ENCODE measurements at places on chromosomes 1 and 21. TPM values are rescaled to one million over a fixed set of nuclear protein-coding genes. Genes with fewer than 3 reads are reported as not detected.
A peak's percentile ranks its signal among the peaks of the same experiment; 100 is the strongest.

HS2ST1 gene
- total RNA-seq = 12.0 TPM

RAP1A gene
- total RNA-seq = 102 TPM

TOR1AIP1 gene
- 43.4 TPM for total RNA-seq

DNA sequence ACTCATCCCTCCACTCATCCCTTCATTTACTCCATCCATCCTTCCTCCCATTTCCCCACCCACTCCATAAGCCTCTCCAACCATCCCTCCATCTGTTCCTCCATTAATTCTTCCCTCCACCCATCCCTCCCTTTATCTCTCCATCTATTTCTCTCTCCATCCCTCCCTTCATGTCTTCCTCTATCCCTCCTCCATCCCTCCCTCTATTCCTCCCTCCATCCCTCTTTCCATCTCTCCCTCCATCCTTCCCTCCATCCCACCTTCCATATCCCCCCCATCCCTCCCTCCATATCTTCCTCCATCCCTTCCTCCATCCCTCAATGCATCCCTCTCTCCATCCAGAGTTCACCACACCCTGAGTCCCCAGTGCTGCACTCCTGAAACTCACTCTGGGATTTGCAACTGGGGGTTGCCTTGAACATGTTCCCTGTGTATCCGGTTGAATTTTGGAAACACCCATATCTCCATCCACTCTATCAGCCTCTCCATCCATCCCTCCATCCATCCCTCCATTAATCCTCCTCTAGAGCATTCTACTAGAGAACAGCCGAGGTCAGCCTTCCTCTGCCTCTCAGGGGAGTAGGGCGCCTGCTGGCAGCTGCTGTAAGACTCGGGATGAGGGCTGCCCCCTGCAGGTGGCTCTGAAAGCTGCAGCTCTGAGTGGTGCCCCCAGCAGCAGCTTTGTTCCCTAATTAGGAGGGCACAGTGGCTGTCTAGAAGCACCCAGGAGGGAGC, 39.4 kb downstream of the ABCG1 start:
- peak; percentile 84 for DNase-seq

GRCh38 chr1:10897321-10897980, 101.0 kb upstream of the CASZ1 start:
- DNase-seq = no peak

DNA sequence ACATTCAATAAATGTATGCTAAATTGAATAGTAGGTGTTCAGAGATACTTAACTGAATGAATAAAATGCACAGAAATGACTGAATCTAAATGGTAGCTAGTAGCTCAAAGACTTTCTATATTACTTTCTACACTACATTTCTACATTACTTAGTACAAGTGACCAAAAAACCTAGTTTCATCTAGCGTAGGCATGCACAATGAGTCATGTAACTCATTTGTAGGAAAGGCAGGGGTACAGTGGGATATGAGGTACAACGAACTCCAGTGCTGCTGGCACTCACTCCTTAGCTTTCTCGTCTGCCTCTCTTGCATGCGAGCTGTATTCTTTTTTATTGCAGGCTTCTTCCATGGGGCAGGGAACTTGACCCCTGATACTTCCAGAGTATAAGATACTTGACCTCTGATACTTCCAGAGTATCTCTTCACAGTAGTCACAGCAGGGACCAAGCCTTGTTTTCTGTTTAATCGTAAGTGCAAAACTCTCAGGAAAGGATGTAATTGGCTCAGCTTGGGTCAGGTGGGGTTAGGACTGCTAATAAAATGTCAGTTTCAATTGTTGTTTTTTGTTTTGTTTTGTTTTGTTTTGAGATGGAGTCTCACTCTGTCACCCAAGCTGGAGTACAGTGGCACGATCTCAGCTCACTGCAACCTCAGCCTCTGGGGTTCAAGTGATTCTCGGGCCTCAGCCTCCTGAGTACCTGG, 4.9 kb upstream of the ATP2B4 start:
- DNase-seq = no peak

DNA sequence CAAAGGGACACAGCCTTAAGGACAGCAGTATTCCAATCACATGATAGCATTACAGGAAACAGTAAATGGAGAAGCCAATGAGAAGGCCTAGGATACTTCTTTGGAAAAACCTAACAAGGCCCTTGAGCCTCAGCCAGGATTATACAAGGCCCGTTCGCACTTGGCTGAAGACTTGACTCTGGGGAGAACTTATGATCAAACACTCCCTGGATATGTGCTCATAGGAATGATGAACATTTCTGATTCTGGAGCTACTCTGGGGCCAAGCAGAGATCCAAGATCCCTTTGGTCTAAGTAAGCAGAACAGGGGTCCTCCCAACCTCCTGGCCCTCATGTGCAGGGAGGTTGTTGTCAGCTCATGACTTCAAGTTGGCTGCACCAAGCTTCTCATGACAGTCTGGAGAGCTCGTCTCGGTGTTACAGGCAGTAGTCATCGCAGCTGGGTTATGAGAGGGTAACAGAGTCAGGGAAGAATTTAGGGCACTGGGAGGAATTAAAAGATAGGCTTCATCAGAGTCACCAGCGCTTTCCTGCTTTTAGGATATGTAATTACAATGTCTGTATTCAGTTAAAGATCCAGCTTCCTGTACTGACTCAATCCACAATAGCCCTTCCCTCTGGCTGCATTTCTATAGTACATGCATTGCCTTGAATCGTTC, 92.5 kb upstream of the IRF2BP2 start:
- peak; percentile 63 for DNase-seq

GRCh38 chr1:26744075-26744959, 43.4 kb upstream of the PIGV start:
- peak; percentile 75 for DNase-seq

DNA sequence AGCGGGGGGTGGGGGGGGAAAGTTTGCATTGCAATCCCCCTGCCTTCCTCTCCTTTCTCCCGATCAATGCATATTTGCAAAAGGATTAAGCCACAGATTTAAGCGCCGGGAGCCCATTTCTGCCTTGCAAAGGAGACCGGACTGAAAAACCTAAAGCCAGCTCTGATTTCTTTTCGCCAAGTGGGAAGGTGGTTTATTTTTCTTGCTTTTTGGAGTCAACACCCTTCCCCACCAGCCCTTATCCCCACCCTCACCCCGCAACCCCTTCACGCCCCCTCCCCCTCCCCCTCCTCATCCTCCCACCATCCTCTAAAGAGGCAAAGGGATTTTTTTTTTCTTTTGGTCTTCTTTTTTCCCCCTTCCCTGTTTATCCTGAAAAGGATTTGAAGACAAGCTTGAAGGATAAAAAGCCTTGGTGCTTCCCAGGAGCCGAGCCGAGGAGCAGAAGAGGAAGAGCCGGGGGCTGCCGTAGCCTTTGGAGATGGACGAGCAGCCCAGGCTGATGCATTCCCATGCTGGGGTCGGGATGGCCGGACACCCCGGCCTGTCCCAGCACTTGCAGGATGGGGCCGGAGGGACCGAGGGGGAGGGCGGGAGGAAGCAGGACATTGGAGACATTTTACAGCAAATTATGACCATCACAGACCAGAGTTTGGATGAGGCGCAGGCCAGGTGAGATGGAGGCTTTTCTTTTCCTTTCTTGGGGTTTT, 513 bp downstream of the PBX1 start:
- DNase-seq = peak; percentile 62

DNA sequence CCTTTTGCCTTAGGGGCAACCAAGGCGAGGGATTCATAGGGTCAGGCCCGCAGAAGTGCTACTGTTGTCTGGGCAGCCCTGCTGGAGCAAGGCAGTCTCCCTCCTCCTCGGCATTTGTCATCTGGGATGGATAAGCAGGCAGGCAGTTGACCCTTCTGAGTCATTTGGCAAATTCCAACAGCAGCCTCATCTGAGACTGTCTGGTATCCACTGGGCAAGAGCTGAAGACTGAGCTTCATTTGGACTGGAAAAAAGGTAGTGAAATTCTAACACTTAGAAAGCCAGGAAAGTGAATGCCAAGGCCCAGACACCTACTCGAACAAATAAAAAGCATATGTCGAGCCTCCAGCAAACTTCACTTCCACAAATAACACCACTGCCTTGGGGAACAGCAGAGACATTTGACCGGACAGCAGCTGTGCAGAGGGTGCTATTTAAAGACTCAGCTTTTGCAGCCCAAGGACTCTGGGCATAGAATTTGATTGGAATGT, 4.0 kb upstream of the ZBTB40 start:
- DNase-seq = no peak

GRCh38 chr1:111234866-111235265, 7.4 kb downstream of the CHI3L2 start:
- no peak for DNase-seq

- DNase-seq = no peak
Measured at GRCh38 chr1:166418344-166418933, 251.6 kb upstream of the FAM78B start.

DNA sequence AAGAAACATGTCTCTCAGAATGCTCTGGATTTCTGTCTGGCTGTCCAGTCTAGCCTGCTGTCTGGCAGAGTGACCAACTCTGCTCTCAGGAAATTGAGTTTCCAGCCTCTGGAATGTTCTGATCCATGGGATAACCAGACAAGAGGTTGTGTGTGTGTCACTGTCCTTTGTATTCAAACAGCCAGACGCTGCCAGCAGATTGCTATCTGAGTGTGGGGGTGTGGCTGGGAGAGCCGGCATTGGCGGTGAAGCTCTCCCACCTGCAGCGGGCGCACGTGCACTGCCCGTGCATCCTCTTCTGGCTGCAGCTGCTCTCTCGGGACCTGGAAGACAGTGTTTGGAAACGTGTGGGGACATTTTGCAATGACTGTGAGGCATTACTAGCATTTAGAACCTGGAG, 26.1 kb downstream of the PKP1 start:
- DNase-seq = peak; percentile 74
